ENCODE measurements at places on chromosomes 12 and 14. TPM values are rescaled to one million over a fixed set of nuclear protein-coding genes. Genes with fewer than 3 reads are reported as not detected.

The FGF6 gene
- total RNA-seq, result not detected

The ACSS3 gene
- 24.3 TPM for total RNA-seq

- DNase-seq, result no peak
These were observed 116.5 kb downstream of the MED13L start for GRCh38 chr12:116160883-116161458.

- no peak for DNase-seq
These were observed 5.1 kb downstream of the AHNAK2 start for GRCh38 chr14:104973135-104973384.

DNA sequence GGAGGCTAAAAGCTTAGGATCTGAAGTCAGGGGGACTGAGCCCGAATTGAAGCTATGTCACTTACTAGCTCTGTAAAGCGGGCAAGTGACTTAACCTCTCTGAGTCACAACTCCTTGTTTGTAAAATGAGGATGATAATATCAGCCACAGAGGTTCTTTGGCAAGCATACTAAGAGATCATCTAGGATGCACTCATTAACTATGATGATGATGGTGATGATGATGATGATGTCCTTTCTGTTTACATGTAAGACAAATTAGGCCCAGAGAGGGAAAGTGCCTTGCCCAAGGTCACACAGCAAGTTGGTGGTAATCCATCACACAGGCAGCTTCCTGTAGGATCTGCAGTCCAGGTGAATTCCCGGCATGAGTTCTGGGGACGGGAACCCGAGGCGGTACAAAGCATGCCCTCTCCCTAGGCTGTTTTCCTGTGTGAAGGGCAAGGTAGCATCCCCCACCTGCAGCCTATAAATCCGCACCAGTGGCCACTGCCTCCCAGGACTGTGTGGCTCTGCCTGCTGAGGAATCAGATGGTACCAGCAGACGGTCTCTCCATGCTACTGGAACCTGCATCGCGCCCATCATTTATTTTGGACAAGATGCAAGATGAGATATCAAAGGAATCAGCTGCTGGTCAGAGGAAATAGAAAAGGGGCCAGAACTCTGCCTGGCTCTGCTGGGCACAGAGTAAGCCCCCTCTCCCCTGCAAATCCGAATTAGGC, 55.2 kb downstream of the MAP1LC3B2 start:
- DNase-seq, result no peak

DNA sequence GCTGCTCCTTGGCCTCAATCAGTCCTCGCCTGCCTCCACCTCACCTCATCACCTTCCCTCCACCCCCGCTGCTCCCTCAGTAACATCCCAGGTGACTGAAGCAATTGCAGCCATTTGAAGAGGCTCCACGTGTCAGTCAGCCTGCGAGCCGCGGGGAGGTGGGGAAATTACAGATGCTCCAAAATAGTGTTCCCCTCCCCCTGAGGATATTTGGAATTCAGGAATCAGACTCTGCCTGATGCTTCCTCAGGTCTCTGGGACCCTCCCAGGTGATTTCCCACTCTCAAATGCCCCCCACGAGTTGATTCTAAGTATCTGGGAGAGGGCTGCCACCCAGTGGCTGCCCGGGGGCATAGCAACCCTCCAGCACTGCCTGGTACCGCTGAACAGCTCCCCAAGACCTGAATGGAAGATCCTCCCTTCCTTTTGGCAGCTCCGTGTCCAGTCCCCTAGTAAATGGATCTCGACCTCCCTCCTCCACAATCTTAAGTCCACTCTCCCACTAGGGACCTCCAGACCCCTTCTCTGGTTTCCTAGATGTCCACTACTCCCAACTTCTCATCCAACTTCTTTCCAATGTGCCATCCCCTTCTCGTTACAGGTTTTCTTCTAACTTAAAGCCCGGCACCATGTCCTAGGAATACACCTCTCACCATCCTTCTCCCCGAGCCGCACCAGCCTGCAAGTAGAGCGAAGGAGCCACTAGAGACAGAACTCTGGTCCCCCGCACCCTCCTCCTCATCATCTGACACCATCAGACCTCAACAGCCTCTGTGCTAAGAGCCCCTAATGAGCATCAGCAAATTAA, 1.4 kb upstream of the ASIC1 start:
- DNase-seq, result peak; percentile 20

DNA sequence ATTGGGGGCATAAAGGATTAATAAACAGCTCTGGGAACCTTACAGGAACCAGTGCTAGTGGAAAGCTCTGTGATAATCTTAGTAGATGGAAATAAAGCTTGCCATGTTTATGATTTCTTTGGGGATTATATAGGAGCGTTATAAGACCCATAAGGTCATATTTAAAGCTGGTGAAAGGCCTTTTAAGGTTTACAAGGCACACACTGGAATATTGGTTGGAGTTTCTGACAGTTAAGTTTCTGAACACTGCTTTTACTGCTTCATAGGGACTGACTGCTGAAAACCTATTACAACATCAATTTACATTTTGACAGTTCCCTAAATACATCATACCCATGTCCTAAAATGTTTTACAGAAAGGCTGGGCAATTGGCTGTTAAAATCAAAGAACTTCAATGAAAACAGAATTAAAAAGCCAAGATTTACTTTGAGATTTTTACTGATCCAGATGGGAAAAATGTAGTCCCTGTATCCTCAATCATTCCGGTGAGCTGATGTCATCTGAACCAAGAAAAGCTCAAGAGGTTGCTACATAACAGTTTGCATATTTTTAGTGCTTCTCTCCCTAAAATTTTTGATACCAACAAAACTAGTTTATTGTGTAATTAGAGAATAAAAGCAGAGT, 153.7 kb upstream of the IGF1 start:
- DNase-seq, result no peak

- peak; percentile 36 for DNase-seq
These were observed 6.6 kb downstream of the APPL2 start for GRCh38 chr12:105229371-105229770.

DNA sequence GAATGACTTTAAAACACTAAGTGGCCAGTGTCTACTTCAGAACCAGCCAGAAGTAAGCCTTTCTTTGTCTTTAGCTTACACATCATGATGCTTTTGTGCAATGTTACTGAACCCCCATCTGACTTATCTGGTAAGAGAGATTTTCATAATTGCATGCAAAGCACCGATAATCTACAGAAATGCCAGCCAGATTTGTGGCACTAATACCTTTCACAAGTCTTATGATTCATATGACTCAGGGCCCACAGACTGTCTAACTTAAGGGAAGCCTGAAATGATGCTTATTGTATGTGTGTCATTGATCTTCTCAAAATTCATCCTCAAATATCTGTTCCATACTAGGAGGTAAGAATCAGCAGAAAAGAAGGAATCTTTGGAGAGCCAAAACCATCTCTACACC, 18.0 kb downstream of the IGF1 start:
- DNase-seq, result no peak

GRCh38 chr14:69392481-69392880, 5.6 kb downstream of the ERH start:
- no peak for DNase-seq

DNA sequence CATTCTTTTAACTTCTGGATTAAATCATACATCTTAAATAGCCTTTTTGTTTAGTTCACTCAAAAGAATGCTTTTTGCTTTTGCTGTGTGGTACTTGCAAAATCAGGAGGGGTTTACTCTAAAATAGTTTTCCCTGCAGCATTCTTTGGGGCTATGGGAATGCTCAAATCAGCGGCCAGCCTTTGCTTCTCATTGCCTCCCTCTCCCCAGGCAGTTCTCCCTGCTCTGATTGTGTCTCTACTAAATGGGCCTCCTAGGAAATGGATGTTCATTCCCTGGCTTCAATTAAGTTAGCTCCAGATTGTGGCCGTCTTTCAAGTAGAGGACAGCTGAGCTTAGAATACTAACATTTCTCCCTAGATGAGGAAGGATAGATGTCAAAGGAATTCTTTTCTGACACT, 4.4 kb downstream of the TULP3 start:
- DNase-seq, result no peak

- no peak for DNase-seq
These were observed at the start of gene PIANP for GRCh38 chr12:6700646-6701051. PIANP (minus strand) TSS chr12:6700815; CDS start chr12:6698061, 2,754 bp downstream.

DNA sequence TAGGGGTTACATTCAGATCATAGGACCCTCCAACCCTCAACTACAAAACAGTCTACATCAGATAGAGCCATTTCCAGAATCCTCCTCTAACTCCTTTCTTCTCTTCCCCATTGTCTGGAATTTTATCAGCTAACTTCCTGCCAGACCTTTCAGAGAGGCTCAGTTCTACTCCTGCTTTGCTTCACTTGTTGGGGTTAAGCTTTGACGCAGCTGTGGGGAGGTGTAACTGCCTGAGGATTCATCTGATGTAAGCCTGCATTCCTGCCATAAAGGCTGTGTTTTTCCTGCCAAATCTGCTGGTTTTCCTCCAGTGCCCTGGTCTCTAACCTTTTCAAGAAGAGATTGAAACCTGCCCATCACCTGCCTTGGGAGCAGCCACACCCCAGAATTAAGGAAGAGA, 16.9 kb downstream of the DHRS2 start:
- DNase-seq, result no peak

- DNase-seq, result no peak
These were observed 90.6 kb downstream of the ACSS3 start for GRCh38 chr12:81168445-81168844.

DNA sequence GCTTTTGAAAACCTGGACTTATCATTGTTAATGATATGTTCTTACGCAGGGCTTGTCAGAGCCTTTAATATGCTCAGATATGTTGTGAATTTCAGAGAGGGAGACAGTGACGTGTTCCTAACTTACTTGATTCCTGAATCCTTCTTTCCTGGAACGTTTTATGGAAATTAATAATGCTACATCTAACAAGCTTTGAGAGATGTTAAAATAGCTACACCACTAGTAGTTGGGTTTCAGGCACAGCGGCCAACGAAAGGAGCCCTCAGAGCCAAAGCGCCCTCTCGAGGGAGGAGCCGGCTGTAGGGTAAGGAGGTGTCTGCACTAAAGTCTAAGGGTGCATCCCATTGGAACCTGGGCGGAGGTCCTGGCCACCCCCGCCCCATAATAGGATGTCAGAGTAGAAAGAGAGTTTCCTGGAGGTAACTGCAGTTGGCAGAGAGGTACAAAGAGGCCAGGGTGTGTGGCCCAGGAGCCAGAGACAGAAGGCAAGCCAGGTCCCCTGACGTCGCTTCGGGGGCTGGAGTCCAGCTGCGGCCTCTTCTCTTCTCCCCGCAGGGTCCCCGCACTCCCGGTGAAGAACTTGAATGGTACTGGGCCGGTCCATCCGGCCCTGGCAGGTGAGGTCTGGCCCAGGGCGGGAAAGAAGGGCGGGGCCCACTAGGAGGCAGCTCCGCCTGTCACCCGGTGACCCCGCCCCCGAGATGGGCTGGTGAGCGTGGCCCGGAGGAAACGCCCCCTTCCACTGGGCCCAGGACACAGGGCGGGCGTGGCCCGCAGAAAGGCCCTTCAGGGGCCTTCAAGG, 36.3 kb downstream of the DTX1 start:
- no peak for DNase-seq

- peak; percentile 55 for DNase-seq
These were observed 48.6 kb upstream of the STAC3 start for GRCh38 chr12:57299514-57300016.

DNA sequence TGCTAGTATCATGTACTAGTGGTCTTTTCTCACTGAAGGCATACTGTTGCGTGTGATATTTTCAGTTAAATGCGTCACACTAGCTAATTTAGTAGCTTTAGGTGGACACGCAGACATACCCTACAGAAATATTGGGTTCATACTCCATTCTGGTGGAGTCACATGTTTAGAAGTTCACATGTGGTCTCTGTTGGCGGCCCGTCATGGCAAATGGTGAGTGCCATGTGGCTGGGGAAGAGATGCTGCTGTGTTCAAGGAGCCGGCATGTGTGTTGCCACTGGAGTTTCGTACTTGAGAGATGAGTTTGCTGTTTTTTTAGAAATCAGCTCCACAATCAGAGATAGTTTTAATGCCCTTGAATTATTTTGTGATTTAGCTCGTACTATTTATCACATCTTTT, 454.6 kb downstream of the PCNX1 start:
- DNase-seq, result no peak

- no peak for DNase-seq
These were observed 3.3 kb downstream of the FAIM2 start for GRCh38 chr12:49900371-49900770.

GRCh38 chr12:71474791-71475190, 35.2 kb downstream of the LGR5 start:
- no peak for DNase-seq

- peak; percentile 2 for DNase-seq
These were observed 55.5 kb downstream of the TTC7B start for GRCh38 chr14:90760591-90761316.

DNA sequence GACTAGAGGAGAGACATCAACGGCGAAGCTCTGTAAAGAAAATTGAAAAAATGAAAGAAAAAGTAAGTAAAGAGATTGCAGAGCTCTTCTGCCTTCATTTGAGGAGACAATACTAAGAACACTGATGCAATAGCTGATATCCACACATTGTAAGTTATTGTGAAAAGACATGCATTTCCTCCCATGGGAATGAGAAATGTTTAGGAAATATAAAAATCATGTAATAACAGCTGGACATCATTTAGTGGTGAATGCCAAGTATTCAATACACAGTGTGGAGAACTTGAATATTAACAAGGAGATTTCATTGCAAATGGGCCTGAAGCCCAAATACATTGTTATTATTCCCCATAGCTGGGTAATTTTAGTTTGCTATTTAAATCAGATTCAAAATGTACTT, 179.2 kb downstream of the KICS2 start:
- DNase-seq, result no peak

- DNase-seq, result no peak
These were observed 90.3 kb downstream of the PAX9 start for GRCh38 chr14:36751920-36752319.

GRCh38 chr12:15350643-15351042, 28.3 kb downstream of the PTPRO start:
- no peak for DNase-seq

GRCh38 chr14:77044783-77045237, 16.3 kb upstream of the IRF2BPL start:
- DNase-seq, result no peak

DNA sequence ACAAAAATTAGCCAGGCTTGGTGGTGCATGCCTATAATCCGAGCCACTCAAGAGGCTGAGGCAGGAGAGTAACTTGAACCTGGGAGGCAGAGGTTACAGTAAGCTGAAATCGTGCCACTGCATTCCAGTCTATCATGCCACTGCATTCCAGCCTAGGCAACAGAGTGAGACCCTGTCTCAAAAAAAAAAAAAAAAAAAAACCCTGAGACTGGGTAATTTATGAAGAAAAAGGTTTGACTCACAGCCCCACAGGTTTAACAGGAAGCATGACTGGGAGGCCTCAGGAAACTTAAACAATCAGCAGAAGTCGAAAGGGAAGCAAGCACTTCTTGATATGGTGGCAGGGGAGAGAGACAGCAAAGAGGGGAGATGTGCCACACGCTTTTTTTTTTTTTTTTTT, 123.2 kb downstream of the GXYLT1 start:
- no peak for DNase-seq
